SW 1271 (cell line): ENCODE measurements at places on chromosomes 7 and 10.

GRCh38 chr10:5949009-5949759 is 28.2 kb downstream of the IL15RA start:
- DNase-seq: no peak

DNA sequence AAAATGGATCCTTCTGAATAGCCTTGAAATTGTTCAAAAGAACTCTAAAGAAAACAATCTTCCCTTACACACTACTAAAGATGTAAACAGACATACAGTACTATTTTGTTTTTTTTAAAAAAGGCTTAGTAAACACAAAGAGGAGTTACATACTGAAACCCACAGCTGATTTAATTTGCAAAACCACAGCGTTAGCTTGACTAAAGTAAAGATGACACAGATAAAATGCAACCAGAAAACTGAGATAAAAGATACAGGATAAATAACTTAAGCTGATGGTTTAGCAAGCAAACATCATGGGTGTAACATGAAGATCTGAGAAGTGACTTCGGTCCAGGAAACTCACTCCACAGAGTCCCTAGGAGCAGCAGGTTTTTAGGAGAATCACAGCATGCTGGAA is 21.8 kb downstream of the PRKCQ start:
- no peak for DNase-seq

DNA sequence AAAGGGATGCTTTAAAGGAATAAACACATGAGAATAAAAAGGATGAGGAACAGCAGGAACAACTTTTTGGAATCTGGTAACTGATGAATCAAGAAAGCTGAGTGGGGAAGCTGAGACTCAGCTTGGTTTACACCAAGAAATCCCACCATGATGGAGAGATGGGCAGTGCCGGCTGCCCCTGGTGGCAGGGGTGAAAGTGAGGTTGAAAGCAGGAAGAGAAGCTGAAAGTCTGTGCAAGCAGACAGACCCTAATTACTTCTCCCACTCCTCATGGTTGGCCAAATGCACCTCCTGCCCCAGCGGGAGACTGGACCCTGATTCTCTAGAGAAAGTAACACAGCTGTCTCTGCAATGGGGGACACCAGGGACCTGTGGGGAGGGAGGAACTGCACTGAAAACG is 57.6 kb upstream of the NANOS1 start:
- no peak for DNase-seq

DNA sequence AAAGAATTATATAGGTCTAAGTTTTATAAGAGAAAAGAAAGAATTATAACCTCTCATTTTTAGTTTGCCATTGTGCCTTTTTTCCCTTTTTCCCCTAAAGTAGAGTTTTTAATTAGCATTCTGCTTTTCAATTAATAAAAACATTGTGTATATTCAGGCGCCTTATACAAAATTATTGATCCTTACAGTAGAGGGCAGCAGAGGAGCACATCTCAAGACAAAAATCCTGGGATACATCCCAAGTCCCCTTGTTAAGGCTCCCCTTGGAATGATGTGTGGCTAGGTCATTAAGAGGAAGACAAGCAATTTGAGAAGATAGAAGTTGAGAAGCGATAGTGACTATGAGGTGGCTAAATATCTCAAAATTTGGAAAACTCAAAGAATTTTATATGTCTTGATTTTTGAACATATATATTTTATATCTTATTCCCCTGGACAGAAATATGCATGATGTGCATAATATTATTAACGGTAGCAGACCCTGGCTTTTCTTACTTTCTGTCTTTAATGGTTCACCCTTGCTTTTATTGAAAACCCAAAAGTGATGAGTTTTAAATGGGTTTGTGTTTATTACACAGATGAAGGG is 19.1 kb upstream of the TPK1 start:
- no peak for DNase-seq

DNA sequence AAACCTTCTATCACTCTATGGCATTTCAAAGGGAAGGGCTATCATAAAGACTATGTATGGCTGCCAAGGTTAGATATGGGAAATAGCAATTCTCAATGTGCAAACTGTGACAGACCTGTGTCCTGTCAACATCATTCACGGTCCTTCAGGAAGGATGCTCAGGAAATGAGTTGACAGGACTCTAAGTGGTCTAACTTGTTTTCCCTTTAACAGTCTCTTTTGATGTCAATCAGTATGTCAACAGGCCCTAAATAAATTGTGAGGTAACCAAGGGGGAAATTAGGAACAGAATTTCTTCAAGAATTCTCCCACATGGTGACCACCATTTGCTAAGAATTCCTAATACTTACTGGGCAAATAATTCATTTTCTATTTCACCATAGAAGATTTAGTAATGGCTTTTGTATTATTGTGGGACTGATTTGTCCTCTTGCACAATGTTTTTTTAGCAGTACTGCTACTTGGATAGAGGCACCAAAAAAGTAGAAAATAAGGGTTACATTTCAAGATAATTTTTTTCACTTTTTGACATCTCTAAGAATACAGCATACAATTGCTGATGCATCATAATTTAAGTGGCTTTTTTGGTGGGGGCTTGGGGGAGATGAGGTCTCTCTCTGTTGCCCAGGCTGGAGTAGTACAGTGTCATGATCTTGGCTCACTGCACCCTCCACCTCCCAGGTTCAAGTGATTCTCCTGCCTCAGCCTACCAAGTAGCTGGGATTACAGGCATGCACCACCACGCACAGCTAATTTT is 275.8 kb downstream of the CACNA2D1 start:
- DNase-seq: no peak

DNA sequence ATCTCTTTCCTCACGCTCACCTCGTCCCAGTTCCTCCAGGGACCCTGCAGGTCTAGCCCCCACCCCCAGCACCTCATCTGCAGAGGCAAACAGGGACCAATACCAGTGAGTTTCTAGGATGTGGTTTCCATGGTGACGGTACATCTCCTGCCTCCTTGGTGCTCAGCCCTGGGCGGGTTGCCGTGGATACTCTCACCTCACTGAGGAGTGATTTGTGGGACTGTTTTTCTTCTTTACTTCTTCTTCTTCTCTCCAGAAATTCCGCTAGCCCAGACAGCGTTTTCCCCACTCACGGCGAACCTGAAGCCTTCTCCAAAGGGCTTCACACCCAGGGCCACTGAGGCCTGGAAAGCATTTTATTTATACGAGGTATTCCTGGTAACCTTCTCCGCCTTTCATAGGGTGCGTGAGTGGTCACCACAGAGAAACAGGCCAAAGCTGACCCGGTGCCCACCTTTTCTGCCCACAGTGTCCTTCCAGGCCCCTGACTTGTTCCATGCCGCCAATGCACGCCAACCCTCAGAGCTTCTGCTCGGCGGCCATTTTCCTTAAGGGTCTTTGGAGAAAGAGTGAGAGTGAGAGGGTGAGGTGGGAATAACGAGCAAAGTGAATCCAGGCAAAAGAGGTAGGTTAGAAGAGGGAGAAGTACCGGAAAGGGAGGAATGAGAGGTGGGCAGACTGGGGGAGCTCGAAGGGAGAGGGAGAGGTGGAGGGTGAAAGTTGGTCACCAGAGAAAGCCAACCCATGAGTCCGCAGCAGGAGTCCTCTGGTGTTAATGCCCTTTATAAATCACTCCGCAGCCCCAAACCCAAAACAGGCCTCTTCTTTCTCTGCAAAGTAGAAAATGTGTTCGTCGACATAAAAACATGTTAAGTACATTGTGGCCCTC is 15.5 kb downstream of the FAM241B start:
- no peak for DNase-seq

- no peak for DNase-seq
These were observed 35.2 kb downstream of the OAT start for GRCh38 chr10:124383496-124383895.
